ENCODE measurements at places on chromosomes 3 and 15. TPM values are rescaled to one million over a fixed set of nuclear protein-coding genes. Genes with fewer than 3 reads are reported as not detected.
A peak's percentile ranks its signal among the peaks of the same experiment; 100 is the strongest.

GRCh38 chr3:11641683-11642430 lies 1.9 kb downstream of the VGLL4 start:
- DNase-seq: no peak

DNA sequence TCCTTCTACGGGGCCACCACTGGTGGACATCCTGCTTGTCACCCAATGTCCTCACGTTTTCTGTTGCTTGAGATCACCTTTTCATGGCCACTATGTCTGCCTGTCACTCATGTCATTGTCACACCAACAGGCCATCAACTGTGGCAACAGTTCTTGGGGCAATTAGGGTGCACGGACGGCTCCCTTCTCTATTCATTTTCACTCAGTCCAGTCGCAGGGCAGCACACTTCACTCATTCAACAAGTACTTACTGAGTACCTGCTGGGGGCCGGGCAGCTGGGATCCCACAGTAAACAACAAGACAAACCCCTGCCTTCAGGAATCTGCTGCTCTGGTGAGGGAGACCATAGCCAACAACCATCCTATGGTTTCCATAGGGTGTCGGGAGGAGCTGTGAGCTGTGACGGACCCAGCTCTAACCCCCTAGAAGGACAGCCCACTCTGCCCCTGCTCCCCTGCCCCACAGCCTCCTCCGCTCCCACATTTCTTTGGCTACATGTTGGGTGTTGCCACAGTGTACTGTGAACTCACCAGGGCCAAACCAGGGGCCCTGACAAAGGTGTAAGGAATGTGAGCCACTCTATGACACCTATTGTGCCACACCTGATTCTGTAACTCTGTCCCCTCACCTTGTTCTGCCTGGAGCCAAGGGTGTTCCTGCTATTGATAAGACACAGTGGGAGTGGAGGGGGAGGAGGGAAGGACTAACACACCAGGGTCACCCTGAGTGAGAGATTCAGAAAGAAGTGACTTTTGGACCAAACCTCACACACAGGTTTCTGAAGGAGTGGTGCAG lies 1.9 kb downstream of the VILL start:
- no peak for DNase-seq

- DNase-seq: peak; percentile 64
These were observed 10.8 kb upstream of the SLC24A5 start for GRCh38 chr15:48109856-48110531.

GRCh38 chr3:42704136-42704841 lies 1.7 kb upstream of the HHATL start:
- no peak for DNase-seq

- no peak for DNase-seq
These were observed 10.3 kb upstream of the SLC25A38 start for GRCh38 chr3:39372833-39373232.

Gene SLC7A14
- 0.42 TPM for total RNA-seq

GRCh38 chr15:29913528-29914135 lies 91.4 kb upstream of the TJP1 start:
- DNase-seq: no peak

DNA sequence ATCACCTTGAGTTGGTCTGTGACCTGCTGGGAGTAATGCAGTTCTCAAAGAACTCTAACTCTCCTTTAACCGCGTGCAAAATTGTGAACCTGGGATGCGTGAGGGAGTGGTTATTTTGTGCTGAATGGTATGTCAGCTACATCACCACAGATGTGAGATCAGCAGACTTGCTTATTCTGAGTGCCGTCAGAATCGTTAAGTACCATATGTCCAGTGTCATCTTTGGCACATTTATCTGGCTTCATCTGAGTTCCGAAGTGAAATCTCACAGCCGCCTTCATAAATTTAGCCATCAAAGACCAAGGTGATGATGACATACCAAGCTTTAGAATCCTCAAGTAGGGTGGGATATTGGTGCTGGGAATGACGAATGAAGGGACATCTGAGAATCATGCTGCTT lies 347.2 kb upstream of the TPRG1 start:
- DNase-seq: no peak

Gene COL8A1
- total RNA-seq: 0.26 TPM

Gene CHAC1
- 47.2 TPM for total RNA-seq

GRCh38 chr3:100984308-100984707 lies 8.9 kb downstream of the ABI3BP start:
- no peak for DNase-seq

Gene MME
- 14.6 TPM for total RNA-seq

- no peak for DNase-seq
These were observed 45.5 kb downstream of the TMOD3 start for GRCh38 chr15:51874751-51875644.

GRCh38 chr3:29381595-29381994 lies 100.7 kb downstream of the RBMS3 start:
- no peak for DNase-seq

Gene PEX5L
- total RNA-seq: 1.4 TPM

Gene PPP1R2
- 38.3 TPM for total RNA-seq

DNA sequence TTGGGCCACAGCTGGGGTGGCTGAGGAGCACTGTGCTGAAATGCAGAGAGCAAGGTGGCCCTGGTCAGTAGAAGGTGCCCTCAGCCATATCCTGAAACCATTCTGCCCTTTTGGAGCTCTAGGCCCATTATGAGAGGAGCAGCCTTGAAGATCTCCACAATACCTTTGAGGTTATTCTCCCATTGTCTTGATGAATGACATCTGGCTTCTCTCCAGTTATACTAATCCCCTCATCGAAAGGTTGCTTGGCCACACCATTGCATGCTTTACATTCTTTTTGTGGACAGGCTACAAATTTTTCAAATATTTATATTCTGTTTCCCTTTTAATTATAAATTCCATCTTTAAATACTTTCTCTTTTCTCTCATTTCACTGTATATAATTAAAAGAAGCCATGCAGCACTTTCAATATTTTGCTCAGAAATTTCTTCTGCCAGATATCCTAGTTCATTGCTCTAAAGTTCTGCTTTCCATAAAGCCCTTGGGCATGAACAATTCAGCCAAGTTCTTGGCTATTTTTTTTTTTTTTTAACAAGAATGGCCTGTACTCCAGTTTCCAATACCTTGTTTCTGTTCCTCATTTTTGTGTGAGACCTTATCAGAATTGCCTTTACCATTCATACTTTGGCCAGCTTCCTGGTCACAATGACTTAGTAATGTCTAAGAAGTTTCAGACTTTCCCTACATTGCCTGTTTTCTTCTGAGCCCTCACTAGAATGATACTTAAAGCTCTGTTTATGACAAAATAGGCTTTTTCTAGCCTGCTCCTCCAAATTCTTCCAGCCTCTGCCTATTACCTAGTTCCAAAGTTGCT lies 138.9 kb upstream of the SGO1 start:
- DNase-seq: no peak

- DNase-seq: no peak
These were observed 730.2 kb downstream of the TUSC7 start for GRCh38 chr3:117439812-117440211.

DNA sequence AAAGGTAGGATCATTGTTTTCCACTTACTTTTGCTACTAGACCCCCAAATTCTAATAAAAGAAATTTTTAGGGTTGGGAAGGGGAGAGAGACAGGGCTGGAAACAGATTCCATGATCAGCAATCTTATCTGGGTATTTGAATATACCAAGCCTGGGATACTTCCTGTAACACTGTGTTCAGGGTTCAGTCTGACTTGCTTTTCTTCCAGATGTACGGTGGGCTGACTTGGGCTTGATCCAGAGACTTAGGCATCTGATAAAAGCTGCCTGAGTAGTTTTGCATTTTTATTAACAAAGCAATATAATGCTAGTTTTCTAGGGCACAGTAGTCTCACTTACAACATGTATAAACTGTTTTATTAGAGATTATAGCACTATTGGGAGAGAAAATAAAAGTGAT lies 49.2 kb downstream of the KCNMB2 start:
- DNase-seq: no peak

Gene REC114
- total RNA-seq: not detected

Gene CPNE9
- 3.8 TPM for total RNA-seq

- DNase-seq: no peak
These were observed 6.2 kb upstream of the NSMCE3 start for GRCh38 chr15:29275855-29276254.

Gene TGM5
- total RNA-seq: not detected

DNA sequence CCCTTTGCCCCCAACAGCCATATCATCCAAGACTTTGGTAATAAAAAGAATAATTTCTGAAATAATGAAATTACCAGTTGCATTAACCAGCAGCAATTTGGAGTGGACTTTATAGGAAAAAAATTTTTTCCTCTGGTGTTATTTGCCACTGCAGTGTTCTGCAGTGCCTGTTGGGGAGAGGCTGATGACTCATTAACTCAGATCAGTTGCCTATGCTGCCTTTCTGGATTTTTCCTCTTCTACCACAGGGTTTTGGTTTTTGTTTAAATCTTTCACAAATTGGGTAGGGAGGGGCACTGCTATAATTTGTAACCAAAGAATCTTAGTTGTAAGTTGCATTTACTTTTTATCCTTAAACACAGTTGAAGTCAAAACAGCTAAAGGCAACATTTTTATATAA lies 22.7 kb downstream of the ATP6V1A start:
- no peak for DNase-seq

DNA sequence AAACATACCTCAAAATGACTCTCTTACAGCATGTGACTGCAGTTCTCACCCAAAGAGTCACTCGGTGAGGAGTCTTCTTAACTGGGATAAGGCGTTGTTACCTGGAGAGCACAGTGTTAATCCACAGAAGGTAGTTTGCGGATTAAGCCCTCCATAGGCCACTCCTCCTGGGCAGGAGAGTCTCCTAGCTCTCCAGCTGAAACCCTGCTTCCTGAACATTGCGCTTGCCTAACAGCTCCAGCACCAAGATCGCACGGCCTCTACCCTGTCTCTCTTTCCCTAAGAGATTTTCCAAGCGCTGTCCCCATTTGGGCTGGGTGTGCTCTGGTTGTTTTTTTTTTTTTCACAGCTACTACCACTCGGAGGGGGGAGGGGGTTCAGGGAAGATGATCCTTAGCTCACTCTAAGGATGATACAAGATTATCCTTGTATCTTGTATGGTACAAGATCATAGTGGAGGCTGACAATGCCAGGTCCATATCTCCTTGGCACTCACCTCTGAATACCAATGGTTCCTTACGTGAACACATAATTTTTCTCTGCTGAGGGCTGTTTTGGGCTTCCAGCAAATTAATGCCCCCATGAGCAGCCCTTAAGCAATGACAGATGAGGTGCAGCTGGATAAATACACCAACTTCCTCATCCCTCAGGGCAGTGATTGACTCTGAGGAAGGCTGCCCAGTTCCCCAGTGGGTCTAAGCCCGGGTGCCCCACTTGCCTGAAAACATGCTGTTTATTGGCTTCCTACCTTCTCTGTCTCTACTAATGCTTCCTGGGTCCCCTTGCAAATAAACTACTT lies 185.2 kb upstream of the TSC22D2 start:
- DNase-seq: no peak

Gene ZNF385D
- 1.5 TPM for total RNA-seq

GRCh38 chr3:98434412-98434811 lies 28.6 kb upstream of the OR5K1 start:
- DNase-seq: no peak

- DNase-seq: no peak
These were observed 610.0 kb downstream of the NAALADL2 start for GRCh38 chr3:175469124-175469523.

Gene PRSS50
- 0.24 TPM for total RNA-seq

Gene SMAD6
- 6.0 TPM for total RNA-seq

- no peak for DNase-seq
These were observed 75.5 kb upstream of the CBLB start for GRCh38 chr3:105944276-105944675.

GRCh38 chr3:186214670-186215069 lies 105.8 kb upstream of the ETV5 start:
- DNase-seq: no peak

Gene HRG
- total RNA-seq: not detected

- DNase-seq: no peak
These were observed 67.1 kb downstream of the OXSM start for GRCh38 chr3:25856902-25857518.

DNA sequence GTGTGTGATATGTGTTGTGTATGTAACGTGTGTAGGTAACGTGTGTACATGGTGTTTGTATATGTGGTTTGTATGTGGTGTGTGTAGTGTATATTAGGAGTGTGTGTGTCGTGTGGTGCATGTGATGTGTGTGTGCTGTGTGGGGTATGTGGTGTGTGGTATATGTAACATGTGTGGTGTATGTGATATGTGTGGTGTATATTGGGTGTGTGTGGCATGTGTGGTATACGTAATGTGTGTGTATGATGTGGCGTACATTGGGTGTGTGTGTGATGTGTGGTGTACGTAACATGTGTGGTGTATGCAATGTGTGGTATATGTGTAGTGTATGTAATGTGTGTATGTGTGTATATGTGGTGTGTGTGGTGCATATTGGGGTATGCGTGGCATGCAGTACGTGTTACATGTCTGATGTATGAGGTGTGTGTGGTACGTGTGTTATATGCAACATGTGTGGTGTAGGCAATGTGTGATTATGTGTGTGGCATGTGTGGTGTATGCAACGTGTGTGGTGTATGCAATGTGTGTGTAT lies 41.2 kb downstream of the ARRDC4 start:
- DNase-seq: no peak

DNA sequence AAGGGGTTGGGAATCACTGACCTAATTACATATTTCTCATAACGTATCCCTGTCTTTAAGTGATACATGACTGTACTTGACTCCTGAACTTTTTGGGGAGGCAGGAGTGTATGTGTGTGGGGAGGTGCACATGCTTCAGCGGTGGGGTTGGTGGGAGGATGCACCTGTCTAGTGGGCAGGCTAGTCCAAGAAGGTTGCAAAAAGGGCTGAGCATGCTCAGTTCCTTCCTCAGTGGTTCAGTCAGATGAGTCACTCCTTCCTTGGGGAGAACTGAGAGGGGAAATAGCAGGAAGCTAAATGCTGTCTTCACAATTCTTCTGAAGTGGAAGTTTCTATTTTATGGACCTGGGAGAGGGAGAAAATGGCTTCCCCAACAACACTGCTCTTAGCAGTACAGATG lies 24.6 kb upstream of the AP4E1 start:
- no peak for DNase-seq

- DNase-seq: no peak
These were observed 524.7 kb upstream of the ZNF717 start for GRCh38 chr3:76310089-76310488.

GRCh38 chr3:14473411-14473891 lies 66.7 kb downstream of the GRIP2 start:
- no peak for DNase-seq

Gene CAMK2N2
- total RNA-seq: 12.6 TPM

- DNase-seq: peak; percentile 61
These were observed 46.5 kb downstream of the PTPN9 start for GRCh38 chr15:75532413-75533250.

DNA sequence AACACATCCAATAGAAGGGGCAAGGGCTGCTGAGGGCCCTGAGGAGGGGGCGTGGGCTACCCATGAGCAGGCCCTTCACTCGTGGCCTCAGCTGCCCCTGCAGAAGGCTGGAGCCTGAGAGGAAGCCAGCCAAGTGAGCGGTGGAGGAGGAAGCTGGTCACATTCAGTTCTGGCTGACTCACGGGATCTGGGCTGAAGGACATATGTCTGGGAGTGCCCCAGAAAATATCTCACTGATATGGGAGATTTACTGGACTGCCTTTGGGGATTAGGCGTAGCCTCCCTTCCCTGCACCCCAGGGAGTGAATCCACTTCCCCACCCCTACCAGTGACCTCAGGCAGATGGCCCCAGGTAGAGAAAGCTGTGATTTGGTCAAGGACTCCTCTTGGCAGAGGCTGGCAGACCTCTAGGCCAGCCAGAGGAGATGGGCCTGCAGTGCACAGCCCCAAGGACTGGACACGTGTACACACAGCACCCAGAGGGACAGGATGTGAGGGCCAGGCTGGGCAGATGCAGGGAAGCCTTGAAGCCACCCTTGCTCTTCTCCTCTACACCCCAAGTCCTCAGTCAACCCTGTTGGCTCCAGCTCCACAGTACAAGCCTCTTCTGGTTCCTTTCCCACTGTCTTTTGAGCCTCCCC lies 14.2 kb upstream of the ANKDD1A start:
- no peak for DNase-seq

Gene CGNL1
- 34.6 TPM for total RNA-seq

Data from H9 (cell line).